ENCODE measurements at places on chromosomes 3 and 15.

DNA sequence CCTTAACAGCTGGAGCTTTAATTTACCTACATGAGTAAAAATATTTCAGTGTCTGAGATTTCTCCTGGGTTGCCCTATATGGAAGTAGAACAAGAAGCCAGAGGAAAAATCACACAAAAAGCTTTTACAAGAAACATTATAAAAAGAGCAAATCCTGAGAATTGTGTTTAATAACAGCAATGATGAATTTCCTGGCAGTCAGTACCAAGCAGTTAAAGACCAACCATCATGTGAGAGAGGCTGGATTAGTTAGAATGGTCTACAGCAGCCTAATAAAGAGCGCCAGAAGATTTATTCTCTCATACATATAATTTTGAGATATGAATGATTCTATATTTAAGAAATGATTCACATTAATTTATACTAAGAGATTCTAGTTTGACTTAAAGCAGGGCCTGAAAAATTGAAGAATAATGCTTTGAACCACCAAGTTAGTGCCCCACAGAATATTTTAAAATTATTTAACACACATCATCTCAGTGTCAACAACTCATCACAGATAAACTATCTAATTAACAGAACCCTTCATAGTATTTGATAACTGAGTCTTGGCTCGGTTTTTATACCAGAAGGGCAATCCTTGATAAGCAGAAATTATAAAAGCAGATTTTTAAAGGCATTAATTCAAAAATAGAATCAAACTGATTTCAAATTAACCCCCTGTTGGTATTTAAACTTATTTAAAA, 59.9 kb upstream of the DPH6 start:
- no peak for DNase-seq

DNA sequence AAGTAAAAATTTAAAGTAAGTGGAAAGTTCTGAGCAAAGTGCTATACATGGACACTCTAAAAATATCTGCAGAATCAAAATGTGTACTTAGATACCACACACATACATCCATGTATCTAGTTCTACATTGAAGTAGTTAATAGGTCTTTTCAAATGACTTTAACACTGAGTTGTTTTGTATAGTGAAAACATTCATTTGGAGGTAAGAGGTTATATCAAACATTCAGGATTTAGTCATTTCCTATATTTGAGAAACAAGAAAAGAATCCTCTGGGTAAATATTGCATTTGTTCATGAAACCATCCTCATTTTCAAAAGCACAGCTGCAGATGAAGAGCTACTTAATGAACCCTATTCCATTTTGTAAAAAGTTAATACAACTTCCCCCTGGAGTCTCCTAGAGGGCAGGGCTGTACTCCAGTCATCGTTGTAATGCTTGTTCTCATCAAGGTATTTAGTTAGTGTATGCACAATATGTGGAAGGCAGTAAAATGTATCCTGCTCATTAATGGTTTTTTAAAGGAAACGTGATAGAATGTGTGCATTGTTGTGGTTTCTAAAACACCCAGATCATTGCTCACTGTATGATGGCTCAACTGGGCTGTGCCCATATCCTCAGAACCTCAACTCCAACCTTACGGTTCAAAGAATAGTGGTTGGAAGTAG, 26.2 kb downstream of the ARPP21 start:
- DNase-seq, result no peak

- no peak for DNase-seq
Observed at GRCh38 chr3:94083261-94083660, 20.4 kb downstream of the NSUN3 start.

DNA sequence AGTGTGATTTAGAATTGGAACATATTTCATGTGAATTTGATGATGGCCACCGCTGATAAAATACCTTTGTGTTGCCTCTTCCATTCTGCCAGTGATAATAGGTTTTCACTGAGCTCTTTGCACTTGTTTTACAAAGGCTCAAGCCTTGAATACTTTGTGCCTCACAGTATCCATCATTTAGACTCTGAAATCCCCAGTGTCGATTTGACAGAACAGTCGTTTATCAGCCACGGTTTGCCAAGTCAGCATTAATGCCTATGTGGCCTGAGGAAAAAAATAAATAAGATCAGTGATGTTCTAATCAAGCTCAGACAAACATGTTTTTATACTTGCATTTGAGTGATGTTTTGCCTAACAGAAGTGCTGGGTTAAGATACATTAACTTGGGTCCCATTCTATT, 399.1 kb downstream of the RBMS3 start:
- DNase-seq, result no peak

- DNase-seq, result no peak
Observed at GRCh38 chr3:150443331-150443741, 35.2 kb downstream of the TSC22D2 start.

GRCh38 chr3:157793745-157794144, 290.5 kb upstream of the VEPH1 start:
- DNase-seq, result no peak

GRCh38 chr15:52710050-52710707, 31.0 kb upstream of the ATOSA start:
- DNase-seq, result no peak

GRCh38 chr3:66585520-66586095, 84.8 kb upstream of the LRIG1 start:
- no peak for DNase-seq

DNA sequence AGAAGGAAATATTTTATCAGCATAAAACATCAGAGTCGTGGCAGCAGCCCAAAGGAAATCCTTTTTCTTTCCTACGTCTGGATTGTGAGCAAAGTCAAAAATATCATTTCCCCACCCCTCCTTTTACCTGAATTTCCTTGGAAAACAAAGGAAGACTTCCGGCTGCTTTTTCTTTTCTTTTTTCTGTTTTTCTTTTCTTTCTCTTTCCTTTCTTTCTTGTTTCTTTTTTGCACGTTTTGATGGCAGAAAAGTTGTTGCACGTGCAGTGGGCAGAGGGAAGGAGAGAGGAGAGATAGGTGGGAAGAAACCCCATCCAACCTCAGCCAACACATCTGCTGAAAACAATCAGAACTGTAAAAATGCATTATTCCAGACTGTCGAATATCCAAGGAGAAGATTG, 544 bp upstream of the MYO1E start:
- no peak for DNase-seq

DNA sequence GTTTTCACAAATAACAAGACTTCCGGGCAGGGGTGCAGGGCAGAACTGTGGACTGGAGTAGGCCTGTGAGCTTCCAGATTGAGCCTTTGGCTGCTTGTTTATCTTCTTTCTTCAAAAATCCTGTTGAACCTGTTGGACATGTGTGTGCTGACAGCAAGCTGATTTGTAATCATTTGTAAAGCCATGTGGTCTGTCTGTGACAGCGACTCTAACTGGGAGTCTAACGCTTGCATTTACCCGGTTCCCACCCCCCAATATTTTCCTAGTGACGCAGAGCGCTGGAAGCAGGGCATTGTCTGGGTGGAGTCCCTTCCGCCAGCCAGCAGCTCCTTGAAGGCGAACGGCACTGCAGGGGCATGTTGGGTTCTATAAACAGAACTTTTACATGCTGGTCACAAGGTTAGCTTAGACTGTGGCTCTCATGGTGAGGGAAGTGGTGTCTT, 85.7 kb upstream of the MYZAP start:
- no peak for DNase-seq

GRCh38 chr3:150675587-150675986, 28.1 kb downstream of the ERICH6 start:
- no peak for DNase-seq

DNA sequence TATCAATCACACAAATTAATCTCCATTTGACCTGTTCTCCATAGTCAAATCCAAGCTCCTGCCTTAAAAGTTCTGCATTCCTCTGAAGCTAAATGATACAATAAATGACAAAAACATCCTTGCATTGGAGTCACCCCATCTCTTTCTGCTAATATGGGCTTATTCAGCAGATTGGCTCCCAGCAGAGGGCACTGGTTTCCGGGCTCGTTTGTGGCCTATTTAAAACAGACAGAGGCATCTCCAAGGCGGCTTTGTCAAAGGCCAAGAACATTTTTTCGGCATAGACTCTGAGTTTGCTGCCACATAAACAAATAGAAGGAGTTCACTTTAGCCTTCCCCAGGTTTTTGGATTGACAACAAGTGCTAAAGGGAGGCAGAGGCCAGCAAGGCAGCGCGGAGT, 204.4 kb upstream of the RASGRP1 start:
- DNase-seq, result no peak

GRCh38 chr3:146387566-146387965, 81.8 kb downstream of the PLSCR2 start:
- DNase-seq, result no peak

DNA sequence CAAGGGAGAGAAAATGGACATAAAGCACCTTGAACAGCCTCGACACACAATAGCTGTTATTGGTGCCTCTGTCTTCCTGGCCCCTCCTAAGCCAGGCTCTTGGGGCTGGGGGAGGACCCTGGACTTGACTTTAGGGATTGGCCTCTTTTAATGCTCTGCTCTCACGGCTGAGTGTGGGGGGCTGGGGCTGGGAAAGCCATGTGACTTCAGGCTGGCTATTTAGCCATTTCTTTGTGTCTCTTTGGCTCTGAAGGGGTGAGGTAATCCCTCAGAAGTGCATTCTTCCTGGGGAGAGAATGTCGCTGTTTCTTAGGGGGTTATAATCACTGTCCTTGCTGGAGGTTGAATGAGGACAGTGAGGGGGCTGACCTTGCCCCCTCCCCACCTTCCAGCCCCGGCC, 26.2 kb downstream of the MAGEF1 start:
- no peak for DNase-seq

- peak; percentile 74 for DNase-seq
Observed at GRCh38 chr3:16319307-16319706, 54.3 kb downstream of the OXNAD1 start.

GRCh38 chr15:80099241-80099640, 39.8 kb downstream of the ZFAND6 start:
- no peak for DNase-seq

DNA sequence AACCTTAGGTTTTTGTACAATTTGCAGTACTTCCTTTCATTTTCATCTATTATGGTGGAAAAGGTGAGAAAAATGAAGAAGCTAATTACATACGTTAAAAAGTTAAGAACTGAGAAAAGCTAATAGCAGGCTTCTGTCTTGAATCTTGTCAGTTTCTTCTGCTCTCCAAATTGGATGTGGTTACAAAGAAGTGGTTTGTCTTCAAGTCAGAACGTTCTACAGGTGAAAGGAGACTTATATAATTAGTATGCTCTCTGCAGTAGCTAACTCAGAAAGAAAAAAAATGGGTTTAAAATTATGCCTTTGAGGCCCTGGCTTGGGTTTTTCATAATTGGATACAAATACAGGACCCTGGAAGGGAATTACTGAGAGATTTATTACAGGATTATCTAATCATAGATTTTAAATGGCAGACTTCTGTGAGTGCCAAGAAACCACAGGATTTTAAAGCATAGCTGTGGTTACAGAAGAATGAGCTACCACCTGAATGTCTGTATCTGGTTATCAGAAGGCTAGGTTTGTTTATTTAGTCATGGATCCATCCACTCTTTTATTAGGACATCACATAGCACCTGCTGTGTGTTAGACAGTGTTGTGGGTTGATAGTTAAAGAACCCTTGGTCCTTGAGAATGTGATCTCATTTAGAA, 528.1 kb upstream of the MCTP2 start:
- no peak for DNase-seq

DNA sequence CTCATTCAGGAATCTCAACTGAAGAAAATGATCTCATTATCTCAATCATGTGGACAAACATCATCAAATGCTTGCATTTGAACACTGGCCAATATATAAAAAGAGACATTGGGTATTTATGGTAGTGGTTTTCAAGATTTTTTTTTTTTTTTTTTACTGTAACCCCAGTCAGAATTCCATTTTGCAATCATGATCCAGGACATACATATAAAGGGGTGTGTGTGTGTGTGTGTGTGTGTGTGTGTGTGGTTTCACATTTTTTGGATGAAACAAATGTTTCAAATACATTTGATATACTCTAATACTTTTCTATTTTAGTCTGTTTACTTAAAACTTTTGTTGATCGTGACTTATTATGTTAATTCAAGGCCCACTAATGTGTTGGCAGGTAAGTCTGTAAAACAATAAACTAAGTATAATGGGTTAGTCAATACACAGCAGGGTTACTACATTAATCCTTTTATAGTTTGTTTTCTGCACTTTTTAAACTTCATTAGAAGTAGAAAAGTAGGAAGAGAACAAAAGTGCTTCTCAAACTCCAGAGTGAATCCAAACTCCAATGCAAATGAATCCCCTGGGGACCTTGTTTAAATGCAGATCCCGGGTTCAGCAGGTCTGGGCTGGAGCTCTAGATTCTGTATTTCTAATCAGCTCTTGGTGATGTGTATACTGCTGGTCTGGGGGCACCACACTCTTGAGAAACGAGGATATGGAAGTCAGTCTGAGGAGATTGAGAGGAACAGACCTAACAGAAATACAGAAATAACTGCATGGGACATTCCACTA, 17.6 kb downstream of the THRB start:
- DNase-seq, result no peak

DNA sequence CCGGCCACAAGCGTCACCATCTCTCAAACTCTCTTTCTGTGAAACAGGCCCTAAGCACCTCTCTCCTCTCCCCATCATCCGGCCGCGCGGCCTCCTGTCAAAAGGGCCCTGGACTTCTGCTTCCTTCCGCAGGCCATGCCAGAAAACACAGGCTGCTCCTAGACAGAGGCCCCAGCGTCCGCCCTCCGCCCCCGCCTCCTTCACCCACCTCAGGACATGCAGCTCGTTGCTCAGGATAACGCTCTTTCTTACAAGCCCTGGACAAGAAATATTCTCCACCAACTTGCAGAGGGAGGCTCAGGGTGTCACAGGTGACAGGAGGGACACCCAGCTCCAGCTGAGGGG, 212.0 kb downstream of the XXYLT1 start:
- DNase-seq, result no peak

GRCh38 chr15:88071141-88071540, 185.4 kb downstream of the NTRK3 start:
- no peak for DNase-seq

GRCh38 chr15:35168464-35168863, 83.4 kb upstream of the NANOGP8 start:
- no peak for DNase-seq

- DNase-seq, result no peak
Observed at GRCh38 chr3:129421988-129422745, 6.3 kb downstream of the EFCAB12 start.

DNA sequence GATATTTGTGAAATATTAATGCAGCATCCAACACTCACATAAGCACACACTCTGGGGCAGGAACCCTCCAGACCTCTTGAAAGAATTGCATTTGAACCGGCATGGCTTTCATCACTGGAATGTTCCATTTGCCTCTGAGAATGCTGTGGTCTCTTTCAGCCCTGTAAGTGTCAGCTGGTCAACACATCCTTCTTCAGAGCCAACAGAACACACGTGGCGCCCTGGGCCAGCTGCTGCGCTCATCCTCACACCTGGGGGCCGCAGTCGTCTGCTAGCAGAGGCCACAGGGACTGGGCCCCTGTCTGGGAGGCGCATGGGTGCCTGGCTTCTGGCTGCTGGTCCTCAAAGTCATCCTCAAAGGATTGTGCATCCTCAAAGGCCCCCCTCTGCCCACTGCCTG, 71.4 kb upstream of the HERC1 start:
- no peak for DNase-seq

DNA sequence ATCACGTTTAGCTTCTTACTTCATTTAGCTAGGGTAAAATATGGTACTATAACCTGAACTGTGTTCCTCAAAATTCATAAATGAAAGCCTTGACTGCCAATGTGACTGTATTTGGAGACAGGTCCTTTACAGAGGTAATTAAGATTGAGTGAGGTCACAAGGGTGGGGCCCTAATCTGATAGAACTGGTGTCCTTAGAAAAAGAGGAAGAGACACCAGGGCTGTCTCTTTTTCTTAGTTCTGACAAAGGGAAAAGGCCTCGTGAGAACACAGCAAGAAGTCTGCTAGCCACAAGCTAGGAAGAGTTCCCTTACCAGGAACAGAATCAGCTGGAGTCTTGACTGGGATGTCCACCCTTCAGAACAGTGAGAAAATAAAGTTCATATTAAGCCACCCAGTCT, 162.7 kb downstream of the GMNC start:
- DNase-seq, result no peak
